ENCODE measurements at places on chromosomes 12 and 14.
A peak's percentile ranks its signal among the peaks of the same experiment; 100 is the strongest.

- DNase-seq, result no peak
These were observed 145.5 kb downstream of the PRKCH start for GRCh38 chr14:61466905-61467280.

DNA sequence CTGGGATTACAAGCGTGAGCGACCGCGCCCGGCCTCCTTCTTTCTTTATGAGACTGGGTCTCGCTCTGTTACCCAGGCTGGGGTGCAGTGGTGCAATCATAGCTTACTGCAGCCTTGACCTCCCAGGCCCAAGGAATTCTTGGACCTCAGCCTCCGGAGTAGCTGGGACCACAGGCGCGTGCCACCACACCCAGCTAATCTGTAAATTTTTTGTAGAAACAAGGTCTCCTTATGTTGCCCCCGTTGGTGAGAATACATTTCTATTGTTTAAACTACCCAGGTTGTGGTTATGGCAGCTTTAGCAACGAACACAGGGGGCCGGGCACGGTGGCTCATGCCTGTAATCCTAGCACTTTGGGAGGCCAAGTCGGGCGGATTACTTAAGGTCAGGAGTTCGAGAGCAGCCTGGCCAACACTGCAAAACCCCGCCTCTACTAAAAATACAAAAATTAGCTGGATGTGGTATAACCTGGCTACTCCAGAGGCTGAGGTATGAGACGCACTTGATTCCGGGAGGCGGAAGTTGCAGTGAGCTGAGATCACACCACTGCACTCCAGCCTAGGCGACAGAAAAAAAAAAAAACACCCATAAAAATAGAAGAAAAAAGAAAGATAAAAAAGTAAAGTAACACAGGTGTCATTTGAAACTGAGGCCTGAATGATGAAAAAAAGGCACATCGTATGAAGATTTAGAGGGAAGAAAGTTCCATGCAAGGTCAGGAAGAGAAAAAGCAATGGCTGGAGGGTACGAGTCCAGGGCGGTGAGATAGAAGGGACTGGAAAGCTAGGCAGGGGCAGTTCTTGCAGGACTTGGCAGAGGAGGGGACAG lies 977 bp upstream of the TMEM120B start:
- no peak for DNase-seq

DNA sequence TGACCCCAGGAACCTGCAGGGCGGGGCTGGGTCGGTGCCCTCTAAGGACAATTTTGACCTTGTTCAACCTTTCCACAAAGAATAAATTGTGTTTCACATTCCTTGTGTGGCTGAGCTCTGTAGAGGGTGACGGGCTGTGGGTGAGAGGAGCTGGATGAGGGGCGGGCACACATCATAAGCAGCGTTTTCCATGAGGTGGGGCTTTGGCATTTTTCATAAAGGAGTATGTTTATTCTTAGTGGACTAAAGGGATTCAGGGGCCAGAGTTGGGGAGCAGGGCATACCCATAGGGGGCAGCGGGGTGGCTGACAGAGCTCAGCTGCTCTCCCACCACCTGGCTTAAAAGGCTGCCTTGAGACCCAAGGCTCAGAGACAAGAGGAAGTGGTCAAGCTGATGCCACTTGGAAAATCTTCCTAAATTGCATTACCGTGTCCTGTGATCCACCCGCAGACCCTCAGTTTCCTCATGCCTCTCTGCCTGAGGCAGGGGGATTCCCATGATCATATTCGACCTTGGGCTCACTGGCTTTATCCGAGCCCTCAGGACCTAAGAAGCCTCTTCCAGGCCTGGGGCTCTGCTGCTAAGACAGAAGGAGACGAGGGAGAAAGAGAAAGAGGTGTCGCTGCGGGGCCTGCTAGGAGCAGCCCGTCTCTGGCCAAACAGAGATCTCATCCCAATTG lies 11.4 kb downstream of the MMP14 start:
- no peak for DNase-seq

DNA sequence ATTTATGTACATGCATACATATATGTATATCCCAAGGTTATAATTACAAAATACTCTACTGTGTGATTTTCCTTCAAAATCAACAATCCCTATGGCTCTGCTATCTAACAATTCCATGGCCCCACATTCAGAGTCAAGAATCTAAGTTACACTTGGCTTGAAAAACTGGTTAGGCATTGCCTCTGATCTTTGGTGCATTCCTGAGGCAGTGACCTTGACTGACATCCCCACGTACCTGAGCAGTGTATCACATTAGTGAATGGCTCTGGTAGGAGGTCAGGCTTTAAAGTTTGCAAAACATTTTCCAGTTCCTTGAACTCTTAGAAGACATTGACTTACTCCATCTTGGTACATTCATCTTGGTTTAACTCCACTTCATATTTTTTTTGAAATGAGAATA lies 8.5 kb upstream of the STON2 start:
- DNase-seq, result no peak

GRCh38 chr12:34396861-34397590 lies 374.7 kb downstream of the ALG10 start:
- no peak for DNase-seq

- no peak for DNase-seq
These were observed 700 bp downstream of the PRKAG1 start for GRCh38 chr12:49017891-49018260.

DNA sequence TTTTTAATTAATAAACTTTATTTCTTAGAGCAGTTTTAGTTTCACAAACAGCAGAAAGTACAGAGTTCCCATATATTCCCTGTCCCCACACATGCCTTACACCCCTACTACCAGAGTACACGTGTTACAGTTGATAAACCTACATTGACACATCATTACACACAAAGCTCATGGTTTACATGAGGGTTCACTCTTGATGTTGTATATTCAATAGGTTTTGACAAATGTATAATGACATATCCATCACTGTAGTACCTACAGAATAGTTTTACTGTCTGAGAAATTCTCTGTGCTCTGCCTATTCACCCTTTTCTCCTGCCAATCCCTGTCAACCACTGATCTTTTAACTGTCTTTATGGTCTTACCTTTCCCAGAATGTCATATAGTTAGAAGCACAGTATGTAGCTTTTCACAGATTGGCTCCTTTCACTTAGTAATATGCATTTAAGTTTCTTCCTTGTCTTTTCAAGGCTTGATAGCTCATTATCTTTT lies 15.1 kb upstream of the CCDC91 start:
- DNase-seq, result no peak

GRCh38 chr12:3598896-3599860 lies 108.2 kb downstream of the PRMT8 start:
- DNase-seq, result no peak

- DNase-seq, result peak; percentile 47
These were observed 386.5 kb upstream of the DDHD1 start for GRCh38 chr14:53539489-53540126.

DNA sequence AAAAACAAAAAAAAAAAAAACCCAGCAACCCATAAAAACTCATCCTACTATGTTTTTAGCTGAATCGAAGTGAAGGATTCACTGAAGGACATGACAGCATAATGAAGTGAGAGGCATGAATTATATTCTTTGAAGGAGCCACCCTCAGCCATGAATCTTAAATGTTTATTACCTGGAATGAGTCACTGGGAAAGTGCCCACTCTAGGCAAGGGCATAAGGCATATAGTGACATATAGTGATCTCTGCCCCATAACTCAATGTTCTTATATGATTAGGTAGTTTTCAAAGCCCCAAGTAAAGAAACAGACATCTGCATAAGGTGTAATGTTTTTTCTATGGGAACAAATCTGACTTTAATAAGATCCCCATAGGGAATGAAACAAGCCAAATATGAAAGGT lies 79.9 kb downstream of the MDGA2 start:
- DNase-seq, result no peak

- DNase-seq, result no peak
These were observed 59.8 kb downstream of the RAB35 start for GRCh38 chr12:120056739-120057138.

GRCh38 chr12:68303850-68304249 lies 28.3 kb downstream of the MDM1 start:
- no peak for DNase-seq

- no peak for DNase-seq
These were observed 16.3 kb downstream of the ASB2 start for GRCh38 chr14:93960108-93960475.

DNA sequence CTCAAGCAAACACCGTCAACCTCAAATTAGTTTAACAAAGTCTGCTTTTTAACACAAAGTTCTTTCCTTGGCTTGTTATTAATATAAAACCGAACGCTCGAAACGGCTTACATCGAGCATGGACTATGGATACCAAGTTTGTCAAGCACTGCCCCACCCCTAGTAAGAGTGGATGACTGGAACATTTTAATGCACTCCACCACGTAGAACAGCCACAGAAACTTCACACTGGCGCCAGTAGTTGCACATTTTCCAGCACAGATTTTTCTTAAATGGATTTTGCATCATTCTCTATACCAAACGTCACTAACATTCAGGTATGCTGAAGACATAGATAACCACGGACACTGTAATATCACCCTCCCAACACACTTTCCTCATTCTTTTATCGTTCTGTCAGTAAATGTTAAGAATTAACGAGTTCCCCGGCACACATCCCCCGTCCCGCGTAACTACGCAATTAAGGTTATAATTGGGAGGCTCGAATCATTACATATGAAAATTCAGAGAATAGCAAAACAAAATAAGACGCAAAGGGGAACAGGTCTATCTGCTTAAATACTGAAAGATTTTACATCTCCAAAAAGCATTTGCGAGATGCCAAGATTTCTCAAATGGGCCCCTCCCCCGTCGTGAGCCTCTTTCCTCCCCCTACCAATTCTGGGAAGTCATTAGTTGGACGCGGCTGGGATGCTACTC lies 990 bp downstream of the FERMT2 start:
- DNase-seq, result no peak

GRCh38 chr12:55073043-55074022 lies 52.9 kb upstream of the OR9K2 start:
- peak; percentile 28 for DNase-seq

- DNase-seq, result no peak
These were observed 123.0 kb downstream of the BCL11B start for GRCh38 chr14:99148861-99149610.

GRCh38 chr12:64457032-64457431 lies 5.1 kb downstream of the TBK1 start:
- DNase-seq, result no peak

DNA sequence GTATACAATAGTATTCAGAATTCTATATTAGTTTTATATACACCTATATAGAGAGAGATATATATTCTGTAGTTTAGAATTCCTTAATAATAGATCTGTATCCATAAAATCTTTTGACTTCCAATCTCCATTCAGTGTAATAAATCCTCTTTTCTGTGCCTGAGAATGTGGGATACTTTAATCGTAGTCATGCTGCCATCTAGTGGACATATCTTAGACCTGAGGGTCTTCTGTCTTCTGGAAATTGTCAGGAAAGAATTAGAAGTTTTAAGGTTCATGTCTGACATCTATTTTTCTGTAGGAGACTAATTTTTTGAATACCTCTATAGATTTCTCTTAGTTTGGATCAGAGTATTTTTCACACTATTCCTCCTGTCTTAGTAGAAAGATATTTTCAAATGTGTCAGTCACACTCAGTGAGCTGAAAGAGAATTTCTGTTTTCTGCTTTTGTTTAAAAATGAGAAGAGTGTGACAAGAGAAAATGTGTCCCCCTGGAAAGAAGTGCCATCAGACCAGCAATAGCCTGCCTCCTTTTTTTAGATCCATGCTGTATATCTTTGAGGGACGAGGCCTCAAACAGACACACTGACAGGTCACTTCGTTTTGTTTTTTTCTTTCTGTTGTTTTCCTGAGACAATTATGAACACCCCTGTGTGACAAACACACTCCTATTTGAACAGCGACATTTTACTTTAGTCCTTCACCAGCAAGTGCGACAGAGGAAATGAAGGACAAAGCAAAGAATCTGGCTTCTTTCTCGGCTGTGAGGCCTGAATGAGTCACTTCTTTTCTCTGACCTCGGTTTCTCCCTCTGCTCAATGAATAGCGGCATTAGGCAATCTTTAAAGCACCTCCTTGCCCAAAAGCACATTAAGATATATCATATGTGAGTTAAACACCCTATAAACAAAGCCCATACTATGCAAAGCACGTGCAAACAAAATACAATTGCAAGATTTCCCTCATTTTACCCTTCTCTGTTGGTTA lies 96.3 kb downstream of the GALC start:
- peak; percentile 2 for DNase-seq

GRCh38 chr14:36508418-36509068 lies 11.5 kb downstream of the NKX2-1 start:
- no peak for DNase-seq

DNA sequence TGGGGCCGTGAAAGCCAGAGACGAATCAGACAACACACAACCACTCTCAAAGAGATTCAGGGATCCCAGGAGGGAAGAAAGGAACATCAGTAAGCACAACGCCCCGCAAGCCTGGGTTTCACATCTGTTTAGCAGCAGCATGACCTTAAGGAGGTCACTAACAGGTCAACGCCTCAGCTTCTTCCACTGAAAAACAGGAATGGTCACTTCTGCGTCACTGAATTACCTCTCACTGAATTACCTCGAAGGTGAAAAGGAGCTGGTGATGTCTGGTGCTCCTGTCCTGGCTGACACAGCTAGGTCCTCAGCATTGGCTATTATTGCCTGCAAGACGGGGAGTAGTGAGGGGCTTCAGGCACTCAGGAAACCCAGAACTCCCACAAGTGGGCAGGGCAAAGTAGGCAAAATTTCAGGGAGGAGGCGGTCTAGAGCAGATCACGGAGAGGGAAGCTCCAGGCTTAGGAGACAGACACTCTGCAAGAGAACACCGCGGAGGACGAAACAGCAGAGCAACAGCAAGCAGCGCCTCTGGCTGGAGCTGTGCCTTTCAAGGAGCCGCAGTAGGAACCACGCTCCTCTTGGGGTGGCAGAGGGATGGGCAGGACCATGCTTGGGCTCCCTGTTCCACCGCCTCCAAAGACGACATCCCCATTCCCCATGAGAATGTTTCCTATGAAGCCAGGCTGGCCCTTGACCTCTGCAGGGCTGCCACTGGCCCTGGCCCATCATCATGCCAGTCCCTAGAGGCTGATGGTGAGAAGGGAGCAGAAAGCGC lies 108.4 kb downstream of the SINHCAF start:
- no peak for DNase-seq

GRCh38 chr14:64423987-64424386 lies 35.8 kb downstream of the MTHFD1 start:
- no peak for DNase-seq

DNA sequence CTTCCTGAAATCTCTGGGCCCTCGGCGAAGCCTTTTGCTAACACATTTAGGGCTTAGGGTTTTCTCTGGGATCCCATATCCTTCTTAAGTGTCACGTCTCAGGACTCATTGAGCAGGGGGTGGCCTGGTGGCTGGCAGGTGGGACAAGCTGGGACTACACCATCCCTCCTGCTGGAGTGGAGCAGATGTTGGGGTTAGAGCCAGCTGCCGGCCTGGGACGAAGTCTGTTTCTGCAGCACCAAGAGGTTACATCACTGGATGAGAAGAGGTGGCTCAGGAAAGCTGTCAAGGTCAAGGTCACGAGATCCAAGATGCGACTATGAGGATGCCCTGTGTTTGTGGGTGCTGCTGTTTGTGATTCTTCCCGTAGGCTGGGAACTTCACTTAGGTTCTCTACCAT lies 16.3 kb downstream of the SMCO2 start:
- no peak for DNase-seq

All from GM18507 (cell line).